ENCODE measurements at places on chromosomes 2 and 18.

GRCh38 chr18:36476433-36476832 lies 178.9 kb downstream of the FHOD3 start:
- no peak for DNase-seq

- DNase-seq = no peak
These were observed 186.1 kb downstream of the INHBB start for GRCh38 chr2:120531863-120532600.

GRCh38 chr2:164711766-164712138 lies 90.5 kb upstream of the GRB14 start:
- DNase-seq = no peak

- DNase-seq = no peak
These were observed 4.0 kb downstream of the PID1 start for GRCh38 chr2:229267080-229267479.

DNA sequence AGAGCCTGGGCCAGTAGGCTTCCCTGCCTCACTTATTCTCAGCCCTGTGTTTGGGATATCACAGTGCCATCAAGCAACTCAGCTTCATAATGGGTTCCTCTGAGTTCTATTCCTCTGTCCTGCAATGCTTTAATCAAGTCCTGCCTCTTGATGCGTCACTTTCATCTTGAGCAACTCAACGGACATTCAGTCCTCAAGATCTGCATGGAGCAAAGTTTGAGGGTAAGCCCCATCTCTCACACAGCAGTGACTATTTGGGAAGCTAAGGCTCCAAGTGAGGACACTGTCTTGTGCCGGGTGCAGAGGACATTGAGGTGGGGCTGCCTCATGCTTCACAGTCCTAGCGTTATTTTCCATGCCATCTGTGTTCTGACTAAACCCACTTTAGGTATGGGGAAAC lies 50.9 kb upstream of the PLB1 start:
- no peak for DNase-seq

GRCh38 chr18:11251229-11251890 lies 102.0 kb upstream of the PIEZO2 start:
- no peak for DNase-seq

GRCh38 chr2:167264380-167264779 lies 376.1 kb downstream of the XIRP2 start:
- DNase-seq = peak; percentile 13

- DNase-seq = no peak
These were observed 20.9 kb upstream of the SCN1A start for GRCh38 chr2:166148500-166149400.

DNA sequence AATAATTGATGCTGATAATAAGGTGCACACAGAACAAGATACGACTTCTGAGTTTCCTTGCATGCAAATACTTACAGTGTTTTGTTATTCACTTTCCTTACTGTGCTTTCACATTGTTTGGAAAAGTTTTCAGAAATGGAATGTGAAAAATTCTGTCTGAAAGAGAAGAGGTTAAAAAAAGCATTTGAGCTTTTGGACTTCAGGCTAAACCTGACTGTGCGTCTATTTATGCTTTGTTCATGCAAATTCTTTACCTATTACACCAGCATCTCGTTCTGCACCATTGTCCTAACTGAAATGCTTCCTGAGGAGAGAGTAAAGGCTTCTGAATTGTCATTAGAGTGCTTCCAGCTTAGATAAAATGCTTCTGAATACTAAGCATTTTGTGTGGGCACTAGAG lies 61.4 kb downstream of the LHCGR start:
- DNase-seq = no peak

- no peak for DNase-seq
These were observed 5.7 kb downstream of the CPS1 start for GRCh38 chr2:210562091-210562490.

DNA sequence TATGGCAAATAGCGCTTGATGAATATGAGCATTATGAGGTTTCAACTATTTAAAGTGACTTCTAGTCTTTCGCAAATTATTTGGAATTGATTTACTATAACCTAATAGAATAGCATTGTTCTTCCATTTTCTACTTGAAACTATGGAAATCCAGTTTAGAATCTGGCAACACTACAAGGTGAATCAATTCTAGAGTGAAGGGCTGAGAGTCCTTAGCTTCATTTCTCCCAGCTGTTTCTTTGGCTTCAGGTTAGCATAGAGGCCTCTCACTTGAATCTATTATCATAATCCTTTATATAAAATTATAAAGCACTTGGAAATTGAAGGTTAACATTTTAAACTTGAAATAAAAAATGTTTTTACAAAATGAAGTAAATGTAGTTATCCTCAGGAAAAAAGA lies 318.8 kb downstream of the CCDC85A start:
- no peak for DNase-seq

DNA sequence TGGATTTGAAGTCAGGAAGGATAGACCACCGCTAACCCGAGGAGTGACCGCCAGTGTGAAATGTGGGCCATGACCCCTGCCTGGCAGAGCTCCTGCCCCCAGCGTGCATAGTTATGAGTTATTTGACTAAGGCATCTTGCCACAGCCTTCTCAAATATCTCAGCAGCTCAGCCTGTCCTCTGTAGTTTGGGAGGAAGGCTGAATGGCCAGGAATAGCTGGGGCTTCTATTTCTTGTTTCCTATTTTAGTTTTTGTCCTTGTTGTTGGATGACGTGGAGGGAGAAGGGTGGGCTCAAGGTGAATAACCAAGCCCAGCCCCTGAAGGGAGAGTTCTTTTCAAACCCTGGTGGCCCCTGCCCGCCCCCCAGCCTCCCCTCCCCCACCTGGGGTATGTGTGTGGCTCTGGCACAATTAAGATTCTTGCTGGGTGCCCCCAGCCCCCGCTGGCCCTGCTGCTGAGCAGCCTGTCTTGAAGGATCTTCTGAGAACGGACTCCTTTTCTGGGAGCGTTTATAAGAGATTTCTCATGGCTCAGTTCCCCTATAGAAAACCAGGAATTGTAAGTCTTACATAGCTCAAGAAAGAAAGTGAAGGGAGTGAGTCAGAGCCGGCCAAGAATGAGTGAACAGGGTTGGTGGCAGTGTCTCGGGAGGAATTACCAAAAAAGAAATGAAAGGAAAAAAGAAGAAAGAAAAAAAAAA lies 157.4 kb downstream of the GLI2 start:
- no peak for DNase-seq

DNA sequence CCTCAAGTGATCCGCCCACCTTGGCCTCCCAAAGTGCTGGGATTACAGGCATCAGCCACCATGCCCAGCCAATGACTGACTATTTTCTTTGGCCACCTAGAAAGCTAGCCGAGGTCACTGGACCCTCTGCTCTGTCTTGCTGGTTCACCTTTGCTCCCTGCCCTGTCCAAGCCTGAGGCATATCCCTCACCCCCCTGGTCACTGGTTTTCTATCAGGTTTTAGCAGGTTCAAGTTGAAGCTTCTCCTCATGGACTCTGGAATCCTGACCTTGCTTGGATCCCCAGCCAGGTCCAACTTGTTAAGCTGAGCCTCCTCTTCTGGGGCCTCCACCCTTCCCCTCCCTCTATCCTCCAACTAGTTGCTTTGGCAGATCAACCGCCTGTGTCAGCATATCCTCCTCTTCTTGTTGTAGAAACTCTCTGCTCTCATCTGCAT lies 33.4 kb downstream of the PAX8 start:
- no peak for DNase-seq

DNA sequence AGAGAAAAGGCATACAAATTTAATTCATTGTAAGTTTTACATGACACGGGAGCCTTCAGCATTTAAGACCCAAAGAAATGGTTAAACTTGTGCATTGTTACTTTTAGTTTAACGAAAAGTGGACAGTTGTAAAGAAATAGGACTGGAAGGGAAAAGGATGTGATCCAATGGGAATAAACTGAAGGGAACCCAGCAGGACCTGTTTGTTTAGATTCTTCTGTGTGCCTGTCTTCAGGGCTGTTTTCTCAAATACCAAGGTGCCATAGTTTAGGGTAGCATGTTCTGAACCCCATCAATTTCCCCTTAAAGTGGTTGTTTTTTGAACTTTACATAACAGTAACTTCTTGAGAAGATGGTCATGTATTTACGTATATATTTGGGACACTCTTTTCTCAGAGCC lies 30.3 kb upstream of the CABLES1 start:
- DNase-seq = no peak

DNA sequence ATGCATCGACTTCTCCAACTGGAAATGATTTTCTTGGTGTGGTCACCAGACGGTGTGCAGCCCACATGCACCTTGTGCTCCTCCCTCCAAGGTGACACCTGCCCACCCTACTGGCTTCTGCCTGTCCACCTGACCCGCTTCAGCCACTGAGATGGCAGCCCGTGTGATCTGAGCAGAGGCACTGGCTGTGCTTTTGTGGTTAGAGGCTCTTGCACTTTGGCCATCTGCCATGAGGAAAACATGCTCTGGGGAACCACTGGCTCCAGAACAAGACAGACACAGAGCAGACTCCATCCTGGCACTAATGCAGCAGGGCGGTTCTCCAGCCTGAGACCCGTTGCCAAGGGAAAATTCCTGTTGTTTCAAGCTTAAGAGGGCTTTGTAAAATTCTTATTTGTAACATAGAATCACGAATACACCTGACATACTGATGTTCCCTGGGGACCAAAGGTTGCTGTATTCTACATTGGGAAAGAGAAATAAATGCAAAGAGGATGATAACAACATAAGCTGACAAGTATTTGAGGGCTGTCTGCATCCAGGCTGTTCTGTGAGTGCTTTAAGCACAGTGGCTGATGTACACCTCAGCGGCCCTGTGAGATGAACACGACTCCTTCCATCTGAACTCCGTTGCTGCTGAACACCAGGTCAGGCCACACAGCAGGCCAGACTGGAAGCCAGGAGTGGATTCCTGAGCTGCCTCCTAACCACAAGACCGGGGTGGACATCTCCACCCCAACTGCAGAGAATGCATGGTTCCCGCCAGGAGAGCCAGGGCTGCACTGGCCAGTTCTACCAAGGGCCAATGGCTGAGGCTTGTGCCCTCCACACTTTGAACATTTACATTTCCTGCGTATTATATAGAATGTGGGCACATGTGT lies 820.4 kb downstream of the GALR1 start:
- no peak for DNase-seq

DNA sequence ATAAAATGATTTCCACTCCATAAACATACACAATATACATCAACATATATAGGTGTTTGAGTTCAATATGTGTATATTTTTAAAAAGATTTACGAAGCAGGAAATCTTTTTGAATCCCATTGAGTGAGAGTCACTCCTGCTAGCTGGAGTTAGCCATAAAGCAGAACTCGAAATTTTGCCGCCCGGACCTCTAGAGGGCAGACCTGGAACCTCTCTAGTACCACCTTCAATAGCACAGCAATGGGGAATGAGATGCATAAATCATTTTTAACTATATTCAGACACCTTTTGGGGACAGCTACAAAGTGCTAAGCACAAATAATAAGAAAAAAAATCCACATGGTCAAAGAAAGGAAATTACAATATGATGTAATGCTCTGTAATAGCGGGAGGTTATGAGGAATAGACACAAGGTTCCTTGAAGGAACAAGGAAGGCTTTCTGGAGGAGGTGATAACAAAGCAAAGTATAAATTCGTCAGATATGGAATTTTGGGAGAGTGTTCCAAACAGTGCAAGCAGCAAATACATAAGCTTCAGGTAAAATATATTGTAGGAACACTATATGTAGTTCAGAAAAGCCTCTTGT lies 533.4 kb downstream of the ERBB4 start:
- peak; percentile 19 for DNase-seq

DNA sequence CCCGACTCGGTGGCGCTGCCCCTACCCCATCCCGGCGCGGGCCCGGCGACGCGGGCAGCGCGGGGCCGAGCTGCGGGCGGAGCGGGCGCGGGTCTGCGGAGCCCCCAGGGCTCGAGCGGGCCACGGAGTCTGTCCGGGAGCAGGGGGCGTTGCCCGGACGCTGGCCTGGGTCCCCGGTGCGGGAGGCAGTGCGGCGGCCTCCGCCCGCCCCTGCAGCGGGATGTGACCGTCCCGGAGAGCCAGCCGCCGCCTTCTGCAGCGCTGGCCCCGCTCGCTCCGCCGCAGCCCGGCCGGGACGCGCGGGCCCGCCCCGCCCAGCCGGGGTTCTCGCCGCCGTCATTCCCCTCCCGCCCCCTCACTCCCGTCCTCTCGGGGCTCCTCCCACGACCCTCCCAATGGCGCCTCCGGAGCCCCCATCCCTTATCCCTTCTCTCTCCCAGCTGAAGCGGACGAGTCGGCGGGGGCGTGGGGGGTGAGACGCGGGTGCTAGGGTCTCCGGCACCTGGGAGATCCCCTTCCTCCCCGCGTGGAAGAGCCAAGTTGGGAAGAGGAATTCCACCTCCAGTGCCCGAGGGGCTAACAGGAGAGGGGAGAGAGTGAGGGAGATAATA lies at the start of gene FNDC4:
Gene FNDC4, minus strand, starts transcription at position 257 of the 611 bp plus-strand sequence. CDS start 521 bp downstream, outside the sequence.
- DNase-seq = no peak

DNA sequence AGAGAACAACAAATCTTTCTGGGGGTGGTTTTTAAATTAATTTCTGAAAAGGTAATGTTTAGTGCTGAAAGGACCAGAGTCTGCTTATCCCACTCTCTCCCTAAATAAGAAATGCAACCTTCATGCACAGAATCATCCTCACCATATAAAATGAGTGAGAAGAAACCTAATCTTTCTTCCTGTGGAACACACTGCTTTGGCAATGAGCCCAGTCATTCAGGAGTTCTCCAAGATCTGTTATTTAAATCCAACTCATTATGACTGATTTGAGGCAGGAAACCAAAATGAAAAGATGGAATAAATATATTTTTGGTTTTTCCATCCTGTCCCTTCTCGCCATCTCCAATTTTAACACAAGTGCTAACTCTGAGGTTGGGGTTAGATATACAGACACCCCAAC lies 228.3 kb downstream of the SRBD1 start:
- no peak for DNase-seq

- no peak for DNase-seq
These were observed 1062.6 kb downstream of the LRP1B start for GRCh38 chr2:141068053-141068682.

DNA sequence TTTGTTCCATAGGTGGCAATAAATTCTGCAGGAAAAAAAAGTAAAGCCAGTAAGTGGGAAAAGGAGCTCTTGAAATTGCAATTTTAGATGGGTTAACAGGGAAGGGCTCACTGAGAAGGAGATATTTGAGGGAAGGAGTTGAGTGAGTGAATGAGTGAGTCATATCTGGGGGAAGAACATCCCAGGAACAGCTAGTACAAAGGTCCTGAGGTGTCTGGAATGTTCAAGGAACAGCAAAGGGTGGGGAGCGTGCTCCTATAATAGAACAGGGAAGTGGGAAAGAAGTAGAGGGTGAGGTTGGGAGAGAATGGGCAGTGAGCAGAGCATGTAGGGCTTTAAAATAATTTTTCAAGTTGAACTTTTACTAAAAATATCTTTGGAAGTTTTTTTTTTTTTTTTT lies 68.0 kb upstream of the PSME4 start:
- no peak for DNase-seq

DNA sequence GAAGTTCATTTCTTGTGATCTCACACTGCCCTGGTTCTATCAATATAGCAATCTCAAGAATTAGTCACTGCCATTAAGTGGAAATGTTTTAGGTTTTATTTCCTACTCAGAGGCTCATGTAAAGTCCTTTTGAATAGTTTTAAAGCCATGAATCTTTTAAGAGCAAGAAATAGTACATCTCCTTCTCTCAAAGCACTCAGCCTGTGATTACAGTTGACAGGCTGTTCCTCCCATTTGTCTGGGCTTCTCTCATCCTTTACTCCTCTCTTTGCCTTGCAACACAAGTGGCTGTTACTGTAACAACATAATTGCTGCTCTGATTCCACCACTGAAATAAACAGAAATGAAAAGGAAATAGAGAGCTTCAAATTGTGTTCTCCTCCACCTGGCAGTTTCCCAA lies 18.4 kb downstream of the GRP start:
- DNase-seq = peak; percentile 47

Data from NCI-H1436 (cell line).